ENCODE measurements at places on chromosomes 6 and 20.

GRCh38 chr6:43911354-43912115 is 141.5 kb downstream of the VEGFA start:
- DNase-seq = no peak

DNA sequence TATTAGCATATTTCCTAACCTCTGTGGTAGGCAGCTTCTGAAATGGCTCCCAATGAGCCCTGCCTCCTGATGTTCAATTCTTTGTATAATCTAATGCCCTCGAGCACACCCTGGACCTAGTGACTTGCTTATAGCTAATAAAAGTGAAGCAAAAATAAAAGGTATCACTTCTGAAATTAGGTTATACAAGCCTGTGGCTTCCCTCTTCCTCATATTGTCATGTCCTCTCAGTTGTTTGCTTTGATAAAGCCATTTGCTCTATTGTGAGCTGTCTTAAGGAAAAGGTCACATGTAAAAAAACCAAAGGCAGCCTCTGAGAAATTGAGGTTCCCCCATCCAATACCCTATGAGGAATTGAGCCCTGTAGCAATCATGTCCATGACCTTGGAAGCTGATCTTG is 442.1 kb upstream of the ADGRB3 start:
- DNase-seq = no peak

- DNase-seq = no peak
Observed at GRCh38 chr6:115137910-115138309, 795.1 kb upstream of the HS3ST5 start.

DNA sequence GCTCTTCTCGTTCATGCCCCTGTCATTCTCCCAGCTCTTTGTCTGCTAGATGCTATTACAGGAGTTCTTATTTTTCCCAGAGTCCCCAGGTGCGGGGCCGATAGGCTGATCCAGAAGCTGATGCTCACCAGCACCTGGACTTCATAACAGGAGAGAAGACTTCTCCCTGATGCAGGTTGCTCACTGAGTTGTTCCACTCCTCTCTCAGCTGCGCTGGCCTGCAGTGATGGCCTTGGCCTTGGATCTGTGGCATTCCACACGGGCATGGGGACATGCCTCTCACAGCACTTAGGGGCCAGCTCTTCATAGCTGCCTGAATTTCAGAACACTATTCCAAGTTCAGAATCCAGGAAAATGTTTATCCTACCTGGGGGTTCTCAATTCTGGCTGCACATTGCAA is 7.1 kb upstream of the TXNDC5 start:
- no peak for DNase-seq

DNA sequence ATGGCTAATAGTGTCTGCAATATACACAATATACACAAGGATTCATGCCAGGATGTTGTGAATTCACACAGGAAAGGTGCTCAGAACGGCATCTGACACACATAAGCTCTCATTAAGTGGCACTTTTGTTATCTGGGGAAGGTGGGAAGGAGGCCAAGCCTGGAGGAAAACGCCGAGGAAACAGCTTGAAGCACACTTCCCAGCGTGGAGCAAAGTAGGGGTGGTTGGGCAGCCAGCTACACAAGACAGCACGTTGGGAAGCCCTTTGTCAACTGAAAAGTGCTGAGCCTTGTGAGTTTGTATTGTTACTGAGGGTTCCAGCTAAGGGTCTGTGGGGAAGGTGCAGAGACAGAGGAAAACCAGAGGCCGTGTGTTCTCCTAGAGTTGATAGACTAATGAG is 181.0 kb downstream of the ZMYND8 start:
- no peak for DNase-seq

- DNase-seq = no peak
Observed at GRCh38 chr20:53085720-53086119, 113.6 kb downstream of the TSHZ2 start.

- no peak for DNase-seq
Observed at GRCh38 chr20:19849341-19850197, 91.5 kb downstream of the RIN2 start.

- no peak for DNase-seq
Observed at GRCh38 chr20:59147586-59147985, 16.0 kb upstream of the ZNF831 start.

GRCh38 chr6:151847064-151847463 is 39.6 kb downstream of the ESR1 start:
- no peak for DNase-seq

- no peak for DNase-seq
Observed at GRCh38 chr20:44743080-44743701, 2.5 kb upstream of the KCNK15 start.

DNA sequence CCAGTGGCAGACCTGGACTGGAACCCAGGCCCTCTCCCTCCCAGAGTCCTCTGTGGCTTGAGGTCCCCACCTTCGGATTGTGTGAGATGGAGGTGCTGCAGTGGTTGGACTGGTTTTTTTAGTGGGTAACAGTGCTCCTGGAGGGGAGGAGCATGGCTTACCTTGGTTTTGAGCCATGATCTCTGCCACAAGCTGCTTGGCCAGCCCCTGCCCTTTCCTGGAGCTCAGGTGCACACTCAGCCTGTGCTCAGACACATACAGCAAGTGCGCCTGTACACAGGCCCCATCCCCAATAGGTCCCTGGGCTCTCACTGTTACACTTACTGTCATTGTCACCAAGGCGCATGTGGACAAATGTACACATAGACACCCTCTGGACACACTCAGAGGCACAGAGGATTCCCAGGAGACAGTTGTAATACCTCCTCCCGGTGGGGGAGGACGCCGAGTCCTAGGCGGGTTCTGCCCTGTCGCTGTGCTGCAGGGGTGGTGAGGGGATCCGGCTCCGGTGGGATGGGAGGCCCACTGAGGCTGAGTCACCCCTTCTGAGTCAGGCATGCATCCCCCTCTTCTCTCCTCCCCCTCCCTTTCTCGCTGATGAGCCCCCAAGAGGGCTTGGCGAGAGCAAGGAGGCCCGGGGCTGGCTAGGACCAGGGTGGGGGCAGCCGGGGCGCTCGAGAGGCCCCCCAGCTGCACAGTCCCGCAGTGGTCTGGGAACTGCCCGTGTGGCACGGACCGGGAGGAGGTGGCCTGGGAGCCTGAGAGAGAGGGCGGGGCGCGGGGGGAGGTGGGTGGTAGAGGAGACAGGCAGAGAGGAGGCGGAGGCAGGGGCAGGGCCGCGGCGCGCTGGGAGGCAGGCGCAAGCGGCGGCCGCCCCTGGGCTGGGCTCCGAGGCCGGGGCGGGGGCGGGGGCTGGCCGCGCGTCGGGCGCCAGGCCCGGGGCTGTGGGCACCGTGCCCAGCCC is 522 bp upstream of the EPB41L1 start:
- DNase-seq = no peak

GRCh38 chr6:40755046-40755681 is 168.0 kb upstream of the LRFN2 start:
- DNase-seq = no peak

All from activated effector memory CD4-positive, alpha-beta T cell treated with Interleukin-2 at 50 U/mL for 16 hours (primary cell).